ENCODE measurements at places on chromosomes 3 and 15.

DNA sequence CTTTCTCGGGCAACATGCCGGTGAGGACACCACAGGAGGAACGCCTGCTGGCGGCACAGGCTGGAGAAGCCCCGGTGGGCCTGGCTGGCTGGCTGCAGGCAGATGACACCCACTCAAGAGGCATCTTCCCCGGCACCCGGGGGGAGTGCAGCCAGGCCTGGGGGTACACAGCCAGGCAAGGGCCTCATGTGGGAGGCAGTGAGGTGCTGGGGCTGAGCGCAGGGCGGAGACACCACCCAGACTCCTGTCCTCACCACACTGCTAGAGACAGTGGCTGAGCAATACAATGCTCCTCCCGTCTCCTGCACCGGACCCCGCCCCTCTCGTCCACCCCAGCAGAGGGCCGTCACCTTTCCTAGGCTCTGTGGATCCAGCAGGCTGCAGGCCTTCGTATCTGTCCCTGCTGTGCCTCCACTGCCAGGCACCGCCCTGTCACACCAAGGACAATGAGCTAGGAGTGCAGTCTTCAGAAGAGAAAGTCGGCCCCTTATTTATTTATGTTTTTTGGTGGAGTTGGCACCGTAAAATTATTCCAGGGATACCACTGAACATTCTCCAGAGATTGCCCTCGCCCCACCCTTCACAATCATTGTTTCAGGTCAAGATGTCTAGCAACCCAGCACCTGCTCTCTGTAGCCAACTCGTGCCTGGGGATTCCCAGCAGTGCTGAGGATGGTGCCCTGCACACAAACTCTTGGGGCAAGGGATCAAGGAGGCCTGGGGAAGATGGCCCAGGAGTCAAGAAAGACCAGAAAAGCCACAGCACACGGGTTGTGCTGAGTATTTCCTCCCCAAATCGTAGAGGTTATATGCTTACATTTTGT is 129.1 kb downstream of the ATP10A start:
- DNase-seq = no peak

DNA sequence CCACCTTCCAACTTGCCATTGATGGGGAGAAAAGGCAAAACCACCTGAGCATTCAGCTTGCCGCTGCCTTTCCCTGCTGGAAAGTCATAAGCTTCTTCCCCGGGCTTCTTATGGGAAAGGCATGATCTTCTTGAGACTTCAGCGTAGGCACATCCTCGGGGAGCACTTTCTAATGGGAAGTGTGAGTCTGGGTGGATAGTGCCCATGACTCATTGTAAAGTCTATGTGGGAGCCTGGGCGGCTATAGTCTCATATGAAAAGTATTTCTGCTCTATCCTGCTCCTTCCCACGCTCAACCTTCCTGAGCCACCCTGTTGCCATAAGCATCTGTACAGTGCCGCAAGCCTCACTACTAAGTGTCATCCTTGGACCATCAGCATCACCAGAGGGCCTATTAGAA is 309.9 kb upstream of the THBS1 start:
- DNase-seq = no peak

- DNase-seq = no peak
Measured at GRCh38 chr3:197508461-197508860, 47.3 kb downstream of the BDH1 start.

GRCh38 chr3:38370149-38370548 is 23.6 kb downstream of the XYLB start:
- no peak for DNase-seq

DNA sequence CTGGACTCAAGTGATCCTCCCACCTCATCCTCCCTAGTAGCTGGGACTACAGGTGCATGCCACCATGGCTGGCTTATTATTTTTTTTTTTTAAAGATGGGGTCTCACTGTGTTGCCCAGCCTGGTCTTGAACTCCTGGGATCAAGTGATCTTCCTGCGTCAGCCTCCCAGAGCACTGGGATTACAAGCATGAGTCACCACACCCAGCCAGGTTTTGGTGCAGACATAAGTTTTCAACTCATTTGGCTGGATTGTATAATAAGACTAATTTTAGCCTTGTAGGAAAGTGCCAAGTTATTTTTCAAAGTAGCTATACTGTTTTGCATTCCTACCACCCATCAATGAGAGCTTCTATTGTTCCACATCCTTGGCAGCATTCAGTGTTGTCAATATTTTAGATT is 32.1 kb downstream of the BUB1B start:
- DNase-seq = no peak

- DNase-seq = no peak
Measured at GRCh38 chr15:89192766-89193165, 28.6 kb downstream of the RLBP1 start.

GRCh38 chr3:8562081-8562595 is 60.5 kb downstream of the LMCD1 start:
- DNase-seq = no peak

DNA sequence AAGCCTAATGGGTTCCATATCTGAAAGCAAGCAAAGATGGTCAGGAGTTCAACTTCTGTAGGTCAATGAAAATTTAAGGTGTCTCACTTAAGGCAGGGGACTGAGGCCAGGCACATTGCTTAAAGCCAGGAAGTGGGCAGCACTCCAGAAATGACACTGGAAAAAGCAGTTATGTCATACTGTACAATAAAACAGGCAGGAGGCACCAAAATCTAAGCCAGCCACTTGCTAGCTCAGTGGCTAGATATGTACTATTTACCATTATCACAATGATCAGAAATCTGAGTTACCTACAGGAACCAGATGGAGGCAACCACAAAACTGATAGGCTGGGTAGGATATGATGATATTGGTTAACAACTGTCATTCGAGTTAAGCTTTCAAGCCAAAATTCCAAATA is 57.3 kb downstream of the FRMD5 start:
- no peak for DNase-seq

GRCh38 chr3:78907367-78907766 is 860.4 kb downstream of the ROBO1 start:
- no peak for DNase-seq

- DNase-seq = no peak
Measured at GRCh38 chr3:30610702-30611368, 4.4 kb downstream of the TGFBR2 start.

- DNase-seq = no peak
Measured at GRCh38 chr15:93066834-93067648, 22.0 kb downstream of the RGMA start.

DNA sequence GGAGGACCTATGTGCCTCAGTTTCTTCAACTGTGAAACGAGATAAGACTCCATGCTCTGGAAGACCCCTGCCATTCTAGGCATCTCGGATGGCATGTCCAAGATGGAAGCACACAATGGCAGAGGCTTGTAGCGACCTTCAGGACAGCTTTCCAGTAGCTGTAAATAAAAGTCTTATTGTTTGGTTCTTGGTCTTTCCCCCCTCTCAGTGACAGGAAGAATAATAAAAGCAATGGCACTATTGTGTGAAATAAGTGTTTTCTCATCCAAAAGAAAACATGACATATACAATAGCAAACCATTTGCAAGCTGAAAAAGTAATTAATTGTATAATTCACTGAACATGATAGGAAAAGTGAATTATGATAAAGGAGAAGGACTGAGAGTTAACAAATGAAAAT is 32.5 kb upstream of the CD47 start:
- DNase-seq = no peak

DNA sequence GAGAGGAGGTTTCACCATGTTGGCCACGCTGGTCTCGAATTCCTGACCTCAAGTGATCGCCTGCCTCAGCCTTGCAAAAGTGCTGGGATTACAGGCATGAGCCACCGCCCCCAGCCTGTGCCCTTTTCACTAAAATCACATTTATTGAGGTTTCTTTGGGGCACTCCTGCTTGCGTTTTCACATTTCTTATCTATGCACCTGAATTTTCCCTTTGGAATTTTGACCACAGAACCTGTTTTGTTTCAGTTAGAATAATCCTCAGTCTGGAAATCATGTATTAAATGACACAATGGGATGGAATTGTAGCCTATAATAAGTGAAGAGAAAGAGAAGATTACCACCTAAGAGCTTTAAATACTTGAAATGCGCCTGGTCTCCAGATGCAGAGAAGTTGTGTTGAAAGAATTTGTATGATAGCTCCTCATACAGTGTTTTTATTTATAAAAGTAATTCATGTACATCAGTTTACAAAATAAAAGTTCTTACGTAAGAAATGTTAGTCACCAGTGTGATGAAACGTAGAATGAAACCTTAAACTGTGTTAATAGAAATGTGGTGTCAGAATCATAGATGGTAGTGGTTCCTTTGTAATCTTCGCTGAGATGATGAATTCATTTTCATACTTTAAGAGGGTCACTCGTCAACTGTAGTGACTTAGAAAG is 107.0 kb downstream of the TCF12 start:
- DNase-seq = no peak

GRCh38 chr3:152825566-152825965 is 9.4 kb upstream of the P2RY1 start:
- DNase-seq = no peak

- no peak for DNase-seq
Measured at GRCh38 chr3:134630506-134630905, 20.3 kb downstream of the KY start.

DNA sequence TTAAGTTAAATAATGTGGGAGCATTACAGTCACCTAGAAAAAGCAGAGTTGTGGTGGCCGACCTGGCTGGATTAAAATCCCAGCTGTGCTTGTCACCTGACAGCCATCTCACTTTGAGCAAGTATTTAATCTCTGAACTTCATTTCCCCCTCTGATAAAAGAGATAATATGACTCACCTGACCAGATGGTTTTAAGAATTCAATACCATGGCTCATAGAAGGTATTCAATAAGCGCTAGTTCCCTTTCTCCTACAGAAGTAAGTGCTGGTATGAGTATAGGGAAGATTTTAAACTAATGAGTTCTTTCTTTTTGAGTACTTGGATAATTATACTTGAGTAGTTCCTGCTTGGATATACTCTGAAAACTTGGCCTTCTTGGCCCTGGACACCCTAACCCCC is 325.5 kb downstream of the IL5RA start:
- DNase-seq = no peak

DNA sequence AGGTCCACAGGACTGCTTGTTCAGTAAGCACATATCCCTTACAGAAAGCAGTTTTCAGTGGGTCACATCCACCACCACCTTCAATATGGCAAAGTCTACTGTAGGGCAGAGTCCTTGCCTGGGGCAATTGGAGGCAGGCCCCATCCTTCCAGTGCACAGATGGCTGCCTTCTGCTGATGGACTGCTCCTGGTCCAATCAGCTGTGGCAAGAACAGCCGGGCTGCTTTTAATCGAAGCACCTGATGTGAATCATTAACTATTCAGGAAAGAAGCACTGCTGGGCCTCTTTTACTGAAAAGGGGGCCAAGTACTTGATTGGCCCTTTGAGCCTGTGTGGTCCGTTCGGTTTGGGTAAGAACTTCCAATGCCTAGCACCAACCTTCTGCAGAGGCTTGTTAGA is 24.4 kb downstream of the LARS2 start:
- DNase-seq = no peak

DNA sequence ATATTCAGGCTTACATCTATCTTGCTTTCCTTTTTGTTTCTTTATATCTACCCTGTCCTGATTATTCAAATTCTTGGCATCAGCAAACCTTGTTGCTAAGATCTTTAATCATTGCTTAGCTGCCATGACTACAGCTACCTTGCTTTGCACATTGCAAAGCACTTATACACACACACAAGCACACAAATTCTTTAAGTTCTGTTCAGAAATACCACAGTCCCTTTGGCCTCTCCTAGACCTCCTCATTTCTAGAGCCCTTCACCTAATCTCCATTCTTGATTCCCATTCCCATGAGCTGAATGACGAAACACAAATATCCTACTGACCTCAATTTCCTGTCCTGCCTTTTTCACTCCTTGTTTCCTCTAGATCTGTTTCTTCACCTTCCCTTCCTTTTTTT is 409.6 kb downstream of the UNC13C start:
- no peak for DNase-seq

GRCh38 chr15:79332824-79333510 is 22.1 kb downstream of the TMED3 start:
- DNase-seq = no peak

DNA sequence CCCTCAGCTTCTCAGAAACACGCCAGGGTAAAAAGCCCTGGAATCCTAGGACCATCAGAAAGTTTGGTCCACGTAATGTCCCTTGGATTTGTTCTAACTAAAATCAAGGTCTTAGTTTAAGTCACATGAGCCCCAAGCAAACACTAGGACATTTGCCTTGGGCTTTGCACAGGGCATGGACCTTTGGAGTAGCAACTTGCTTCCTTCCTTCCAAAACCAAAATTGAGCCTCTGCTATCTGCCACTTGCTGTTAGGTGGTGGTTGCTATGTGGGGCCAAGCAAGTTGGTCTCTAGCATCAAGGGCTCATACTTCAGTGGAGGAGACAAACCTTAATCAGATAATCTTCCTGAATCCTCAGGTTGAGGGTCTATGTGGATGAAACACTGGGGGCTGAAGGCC is 4.0 kb upstream of the DAG1 start:
- DNase-seq = no peak

- DNase-seq = no peak
Measured at GRCh38 chr3:78761126-78761525, 1006.7 kb downstream of the ROBO1 start.
